ENCODE measurements at places on chromosomes 11 and 22.

DNA sequence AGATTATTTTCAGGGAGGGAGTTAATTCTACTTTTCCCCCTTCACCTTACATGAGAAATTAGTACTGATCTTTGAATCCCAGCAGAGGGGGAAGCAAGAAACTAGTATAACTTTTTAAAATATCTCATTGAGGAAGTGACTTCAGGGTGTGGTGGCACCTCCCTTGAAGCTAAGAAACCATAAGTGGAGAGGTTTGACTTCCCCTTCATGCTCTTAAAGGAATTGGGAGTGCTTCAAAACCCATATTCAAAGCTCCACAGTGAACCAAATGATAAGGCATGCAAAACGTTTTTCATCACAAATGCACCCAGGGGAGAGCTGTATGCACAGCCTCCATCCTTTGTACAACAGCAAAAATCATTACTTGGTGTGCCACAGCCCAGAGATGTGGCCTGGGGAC, 540 bp downstream of the MS4A14 start:
- DNase-seq = no peak

- DNase-seq = no peak
Measured at GRCh38 chr11:103484545-103484944, 375.3 kb downstream of the DYNC2H1 start.

- DNase-seq = no peak
Measured at GRCh38 chr11:84310268-84310667, 1024.1 kb upstream of the CCDC90B start.

GRCh38 chr11:15107730-15108515, 6.8 kb upstream of the INSC start:
- no peak for DNase-seq

DNA sequence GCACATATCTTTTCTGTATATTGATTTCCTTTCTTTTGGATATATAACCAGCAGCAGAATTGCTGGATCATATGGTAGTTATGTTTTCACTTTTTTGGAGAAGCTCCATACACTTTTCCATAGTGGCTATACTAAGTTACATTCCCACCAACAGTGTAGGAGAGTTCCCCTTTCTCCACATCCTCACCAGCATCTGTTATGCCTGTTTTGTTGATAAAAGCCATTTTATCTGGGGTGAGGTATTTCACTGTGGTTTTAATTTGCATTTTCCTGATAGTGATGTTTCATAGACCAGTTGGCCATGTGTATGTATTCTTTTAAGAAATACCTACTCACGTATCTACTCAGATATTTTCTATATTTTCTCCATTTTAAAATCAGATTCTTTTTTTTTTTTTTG, 419.3 kb upstream of the FAT3 start:
- DNase-seq = no peak

DNA sequence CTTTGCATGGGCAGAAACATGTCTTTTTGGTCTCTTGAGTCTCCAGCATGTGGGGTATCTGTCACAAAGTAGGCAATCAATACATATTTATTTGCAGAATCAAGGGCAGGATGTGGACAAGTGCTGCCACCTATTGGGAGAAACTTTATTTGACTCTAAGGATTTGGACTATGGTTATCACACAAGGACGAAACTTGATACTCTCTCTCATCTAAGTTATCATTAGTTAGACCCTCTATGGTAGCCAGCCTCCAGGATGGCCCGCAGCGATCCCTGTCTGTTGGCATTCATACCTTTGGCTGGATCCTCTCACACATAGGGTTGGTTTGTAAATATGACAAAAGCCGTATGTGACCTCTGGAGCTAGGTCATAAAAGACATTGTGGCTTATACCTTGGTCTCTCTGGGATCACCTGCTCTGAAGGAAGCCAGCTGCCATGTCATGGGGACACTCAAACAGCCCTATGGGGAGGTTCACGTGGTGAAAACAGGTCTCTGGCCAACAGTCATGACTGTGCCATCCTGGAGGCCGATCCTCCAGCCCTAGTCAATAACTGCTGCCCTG, 1.1 kb upstream of the FBXO7 start:
- DNase-seq = no peak
